ENCODE measurements at places on chromosomes 4 and X. TPM values are rescaled to one million over a fixed set of nuclear protein-coding genes. Genes with fewer than 3 reads are reported as not detected.

The STATH gene
- not detected for total RNA-seq

The MMAA gene
- 0.53 TPM for total RNA-seq

The SMIM43 gene
- total RNA-seq: 3.4 TPM

The ANKRD50 gene
- 4.4 TPM for total RNA-seq

The MSX1 gene
- 12.0 TPM for total RNA-seq

The NIPAL1 gene
- total RNA-seq: 0.13 TPM

The TLR3 gene
- 7.7 TPM for total RNA-seq

The RAB41 gene
- total RNA-seq: not detected

The USP17L17 gene
- not detected for total RNA-seq

The NOX1 gene
- not detected for total RNA-seq

The SORCS2 gene
- total RNA-seq: 1.5 TPM

The DIPK2B gene
- total RNA-seq: not detected

The NSUN7 gene
- total RNA-seq: not detected

The HELT gene
- not detected for total RNA-seq

The FGFBP1 gene
- not detected for total RNA-seq

The RS1 gene
- total RNA-seq: not detected

The TIGD2 gene
- 2.8 TPM for total RNA-seq

The ADGRG4 gene
- not detected for total RNA-seq

The BRS3 gene
- not detected for total RNA-seq

The NDST3 gene
- not detected for total RNA-seq

The LAS1L gene
- total RNA-seq: 51.8 TPM

The NAP1L2 gene
- total RNA-seq: 0.10 TPM

Data from MG63 (cell line).